ENCODE measurements at places on chromosomes 1 and 21. TPM values are rescaled to one million over a fixed set of nuclear protein-coding genes. Genes with fewer than 3 reads are reported as not detected.

Gene CCDC185
- not detected for total RNA-seq

Gene KCNA2
- not detected for total RNA-seq

Gene INKA2
- 6.3 TPM for total RNA-seq

Gene ERICH3
- not detected for total RNA-seq

Gene SH2D1B
- total RNA-seq, result not detected

Gene NHLH1
- not detected for total RNA-seq

Gene CD1B
- not detected for total RNA-seq

Gene BCAN
- not detected for total RNA-seq

Gene CFHR3
- not detected for total RNA-seq

Gene CELA3A
- 0.09 TPM for total RNA-seq

Gene ETNK2
- 7.5 TPM for total RNA-seq

Gene LAX1
- not detected for total RNA-seq

Gene KCND3
- not detected for total RNA-seq

Gene ECM1
- 0.27 TPM for total RNA-seq

Gene HFM1
- under 0.01 TPM for total RNA-seq

Gene FCRLB
- 1.3 TPM for total RNA-seq

Gene MX2
- total RNA-seq, result 0.18 TPM

Gene LYPLA2
- 107 TPM for total RNA-seq

Gene ARID4B
- 39.7 TPM for total RNA-seq

Gene ANGPTL1
- total RNA-seq, result under 0.01 TPM

Gene POU2F1
- total RNA-seq, result 3.7 TPM

Gene NPHS2
- not detected for total RNA-seq

Gene SERINC2
- 1.8 TPM for total RNA-seq

Gene KCNJ9
- not detected for total RNA-seq

Gene FCRL4
- total RNA-seq, result not detected

Gene MFSD2A
- 2.5 TPM for total RNA-seq

Gene ASPM
- 12.6 TPM for total RNA-seq

Gene S100A13
- total RNA-seq, result 216 TPM

Gene SNAP47
- 45.5 TPM for total RNA-seq
